ENCODE measurements at places on chromosomes 5 and 9.

- DNase-seq, result peak; percentile 8
These were observed at the start of gene NR3C1 for GRCh38 chr5:143403593-143404415. Gene NR3C1, minus strand, starts transcription at chr5:143403686. Its CDS starts 2,847 bp downstream, at chr5:143400839.

DNA sequence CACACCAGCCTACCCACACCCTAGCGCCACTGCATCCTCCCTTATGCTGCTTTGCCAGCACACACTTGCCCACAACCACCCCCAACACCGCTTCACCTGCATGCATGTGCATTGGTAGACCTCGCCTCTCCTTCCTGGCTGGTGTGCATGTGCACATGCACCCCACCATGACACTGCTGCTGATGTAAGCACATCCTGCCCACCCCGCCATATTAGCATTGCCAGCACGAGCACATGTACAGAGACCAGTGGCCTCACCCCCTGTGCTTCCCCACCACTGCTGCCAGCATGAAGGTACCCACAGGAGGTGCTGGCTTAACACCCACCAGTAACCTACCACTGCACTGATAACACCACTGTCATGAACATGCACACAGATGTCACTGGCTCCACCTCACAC lies 218.2 kb downstream of the SLCO4C1 start:
- DNase-seq, result no peak

DNA sequence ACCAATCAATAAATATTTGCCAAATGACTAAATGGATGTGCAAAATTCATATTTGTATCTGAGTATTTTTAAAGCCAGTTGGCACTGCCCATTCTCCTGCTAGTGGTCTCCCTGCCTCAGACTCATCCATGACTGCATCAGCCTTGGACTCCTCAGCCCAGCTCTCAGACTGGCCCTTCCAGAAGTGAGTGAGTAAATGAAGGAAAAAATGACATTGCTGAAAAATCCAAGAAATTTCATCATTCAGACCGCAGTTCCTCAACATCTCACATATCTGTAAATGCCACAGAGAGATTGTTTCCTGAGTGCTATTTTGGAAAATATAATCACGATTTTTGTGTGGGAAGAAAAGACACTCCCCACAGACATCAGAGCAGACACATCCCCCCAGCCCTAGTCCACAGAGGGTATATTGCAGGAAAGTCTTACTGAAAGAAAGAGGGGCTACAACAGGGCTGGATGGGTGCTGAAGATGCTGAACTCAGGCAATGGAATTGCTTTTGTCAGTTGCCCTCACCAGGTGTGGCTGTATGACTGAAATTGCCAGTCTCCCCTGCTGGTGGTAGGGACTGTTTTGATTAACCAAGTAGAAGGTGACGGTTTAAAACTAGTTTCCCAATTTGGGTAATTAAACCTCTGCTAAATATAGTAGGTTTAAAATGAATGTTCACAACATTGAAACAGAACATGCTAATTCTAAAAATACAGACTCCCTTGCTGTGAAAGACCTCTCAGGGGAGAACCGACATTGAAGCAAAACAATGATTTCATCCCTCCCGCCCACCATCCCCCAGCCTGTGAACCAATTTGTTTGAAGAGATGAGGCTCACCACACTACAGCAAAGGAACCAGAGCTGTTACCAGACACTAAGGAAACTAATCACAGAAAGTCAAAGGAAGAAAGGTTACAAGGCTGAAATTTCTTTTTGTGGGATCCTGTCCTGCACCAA lies 158.8 kb downstream of the DEPDC1B start:
- DNase-seq, result no peak

GRCh38 chr5:147904110-147904509 lies 2.2 kb downstream of the C5orf46 start:
- DNase-seq, result no peak

- peak; percentile 40 for DNase-seq
These were observed 21.3 kb upstream of the GBGT1 start for GRCh38 chr9:133184971-133185370.

- DNase-seq, result no peak
These were observed 170.2 kb upstream of the HMHB1 start for GRCh38 chr5:143641549-143642355.

- DNase-seq, result no peak
These were observed 485.4 kb downstream of the ZNF608 start for GRCh38 chr5:124260921-124261515.
